ENCODE measurements at places on chromosomes 7 and 10.

- DNase-seq = no peak
These were observed 284.3 kb downstream of the SORCS3 start for GRCh38 chr10:104925232-104925851.

- DNase-seq = no peak
These were observed 19.6 kb upstream of the PAPSS2 start for GRCh38 chr10:87640043-87640442.

GRCh38 chr10:121426307-121426706, 171.9 kb downstream of the FGFR2 start:
- no peak for DNase-seq

DNA sequence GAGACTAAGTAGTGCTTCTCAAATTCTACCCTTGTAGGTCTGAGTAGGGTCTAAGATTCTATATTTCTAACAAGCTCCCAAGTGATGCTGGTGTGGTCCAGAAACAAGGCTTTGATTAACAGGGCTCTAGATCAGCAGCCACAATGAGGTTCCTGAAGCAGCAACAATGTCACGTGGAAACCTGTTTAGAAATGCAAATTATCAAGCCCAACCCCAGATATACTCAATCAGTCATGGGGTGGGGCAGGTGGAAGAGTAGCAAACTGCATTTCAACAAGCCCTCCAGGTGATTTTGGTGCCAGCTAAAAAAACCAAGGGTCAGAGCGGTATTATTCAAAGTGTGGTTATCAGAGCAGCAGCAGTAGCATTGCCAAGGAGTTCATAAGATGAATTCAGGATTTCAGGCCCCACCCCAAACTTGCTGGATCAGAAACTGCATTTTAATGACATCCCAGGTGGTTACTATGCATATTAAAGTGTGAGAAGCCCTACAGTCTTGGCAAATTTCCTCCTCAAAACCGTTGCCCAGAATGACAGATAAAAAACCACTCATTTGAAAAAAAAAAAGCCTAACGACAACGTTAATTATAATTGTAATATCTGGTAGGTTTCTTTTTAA, 199.2 kb downstream of the AHR start:
- no peak for DNase-seq

GRCh38 chr7:149440222-149440621, 20.6 kb downstream of the ZNF777 start:
- DNase-seq = no peak

DNA sequence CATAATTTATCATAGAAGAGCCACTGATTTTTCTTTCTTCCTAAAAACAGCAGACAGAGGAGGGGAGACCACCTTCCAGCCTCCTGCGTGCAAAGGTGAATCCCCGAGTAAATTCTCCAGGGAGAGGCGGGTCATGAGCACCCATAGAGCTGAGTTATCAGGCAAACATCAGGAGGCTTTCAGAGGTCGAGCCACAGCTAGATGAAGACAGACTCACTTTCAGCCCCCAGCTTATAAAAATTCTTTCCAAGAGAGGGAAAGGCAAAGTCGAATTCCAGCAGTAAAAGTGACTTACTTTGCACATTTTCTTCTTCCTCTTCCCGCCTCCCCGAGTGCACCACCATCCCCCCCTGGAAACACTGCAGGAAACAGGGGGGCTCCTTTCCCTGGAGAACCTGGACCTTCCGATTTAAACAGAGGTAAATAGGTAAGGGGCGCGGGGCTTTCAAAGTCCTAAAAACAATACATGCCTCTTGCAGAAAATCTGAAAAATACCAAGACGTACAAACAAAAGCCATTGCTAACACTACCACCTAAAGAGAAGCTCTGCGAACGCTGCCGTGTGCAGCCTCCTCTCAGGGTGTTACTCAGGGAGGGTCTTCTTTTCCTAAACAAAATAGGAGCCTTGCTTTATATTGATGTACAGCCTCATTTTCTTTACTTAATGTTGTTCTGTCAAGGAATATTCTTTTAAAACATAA, 163.8 kb downstream of the SVIL start:
- DNase-seq = no peak

DNA sequence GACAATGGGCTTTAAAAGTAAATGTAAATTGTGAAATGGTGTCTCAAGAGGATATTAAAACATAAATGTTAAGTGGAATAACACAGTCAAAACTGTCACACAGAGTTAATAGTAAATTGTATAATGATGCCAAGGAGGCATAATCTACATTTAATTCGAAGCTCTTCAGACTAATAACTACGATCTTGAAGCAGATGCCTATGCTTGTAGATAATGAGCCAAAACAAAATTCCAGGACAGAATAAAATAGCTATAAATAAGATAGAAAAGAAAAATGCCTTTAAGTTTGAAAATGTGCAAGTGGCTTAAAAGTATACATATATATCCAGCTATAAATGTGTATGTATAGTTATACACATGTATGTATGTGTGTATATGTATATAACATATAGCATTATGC, 17.5 kb downstream of the TWIST1 start:
- no peak for DNase-seq

GRCh38 chr10:5559642-5560141, 34.9 kb downstream of the CALML3 start:
- DNase-seq = no peak
